B cell (primary cell): ENCODE measurements at places on chromosomes 1 and 21.

- DNase-seq: no peak
- no peak overlapping the region for H3K4me3 ChIP-seq
- H3K27ac ChIP-seq: no peak overlapping the region
- H3K36me3 ChIP-seq: no peaks in the 10 kb centered on the region
Measured at GRCh38 chr21:29215709-29216108, 83.0 kb upstream of the BACH1 start.

DNA sequence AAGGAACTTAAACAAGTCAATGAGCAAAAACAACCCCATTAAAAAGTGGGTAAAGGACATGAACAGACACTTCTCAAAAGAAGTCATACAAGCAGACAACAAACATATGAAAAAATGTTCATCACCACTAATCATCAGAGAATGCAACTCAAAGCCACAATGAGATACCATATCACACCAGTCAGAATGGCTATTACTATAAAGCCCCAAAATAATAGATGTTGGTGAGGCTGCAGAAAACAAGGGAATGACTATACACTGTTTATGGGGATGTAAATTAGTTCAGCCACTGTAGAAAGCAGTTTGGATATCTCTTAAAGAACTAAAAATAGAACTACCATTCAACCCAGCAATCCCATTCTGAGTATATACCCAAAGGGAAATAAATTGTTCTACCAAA, 51.2 kb downstream of the MRPL39 start:
- no peak overlapping the region for H3K27ac ChIP-seq
- DNase-seq: no peak
- no peak overlapping the region for H3K4me3 ChIP-seq
- H3K27me3 ChIP-seq: no peaks in the 10 kb centered on the region
- no peaks in the 10 kb centered on the region for H3K36me3 ChIP-seq

DNA sequence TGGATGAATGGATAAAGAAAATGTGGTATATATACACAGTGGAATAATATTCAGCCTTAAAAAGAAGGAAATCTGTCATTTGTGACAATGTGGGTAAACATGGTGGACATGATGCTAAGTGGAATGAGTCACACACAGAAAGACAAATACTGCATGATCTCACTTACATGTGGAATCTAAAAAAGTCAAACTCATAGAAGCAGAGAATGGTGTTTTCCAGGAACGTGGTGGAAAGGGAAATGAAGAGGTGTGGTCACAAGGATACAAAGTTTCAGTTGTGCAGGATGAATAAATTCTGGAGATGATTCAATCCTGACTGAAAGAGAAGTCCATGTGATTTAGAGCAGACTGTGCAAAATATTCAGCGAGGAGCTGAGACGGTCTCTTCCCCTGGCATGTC, 56.6 kb downstream of the RYR2 start:
- no peak overlapping the region for H3K27ac ChIP-seq
- no peak for DNase-seq
- no peaks in the 10 kb centered on the region for H3K36me3 ChIP-seq
- H3K4me3 ChIP-seq: no peak overlapping the region

DNA sequence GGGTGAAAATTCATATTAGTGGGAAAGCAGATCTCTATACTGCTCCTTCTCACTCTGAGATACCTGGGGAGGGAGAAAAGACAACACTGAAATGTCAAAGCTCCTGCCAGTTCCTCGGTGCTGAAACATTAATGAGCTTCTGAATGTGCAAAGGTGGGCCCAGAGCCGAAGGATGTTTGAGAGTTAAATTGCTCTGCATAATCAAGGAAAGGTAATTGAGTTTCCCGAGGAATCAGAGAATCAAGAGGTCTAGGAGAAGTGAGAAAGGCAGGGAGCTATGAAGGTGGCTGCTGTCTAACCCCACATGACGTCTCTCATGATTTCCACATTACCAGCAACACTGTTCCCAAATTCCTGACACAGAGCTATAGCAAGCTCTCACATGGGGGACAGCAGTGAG, 346.7 kb downstream of the SMYD3 start:
- H3K4me1 ChIP-seq: no peaks in the 10 kb centered on the region
- H3K27ac ChIP-seq: no peak overlapping the region
- no peak overlapping the region for H3K4me3 ChIP-seq
- no peaks in the 10 kb centered on the region for H3K36me3 ChIP-seq

- no peak overlapping the region for H3K27ac ChIP-seq
- no peak for DNase-seq
- H3K27me3 ChIP-seq: no peaks in the 10 kb centered on the region
- no peak overlapping the region for H3K4me3 ChIP-seq
- H3K36me3 ChIP-seq: no peaks in the 10 kb centered on the region
Measured at GRCh38 chr1:229102741-229103391, 168.0 kb upstream of the RAB4A start.

DNA sequence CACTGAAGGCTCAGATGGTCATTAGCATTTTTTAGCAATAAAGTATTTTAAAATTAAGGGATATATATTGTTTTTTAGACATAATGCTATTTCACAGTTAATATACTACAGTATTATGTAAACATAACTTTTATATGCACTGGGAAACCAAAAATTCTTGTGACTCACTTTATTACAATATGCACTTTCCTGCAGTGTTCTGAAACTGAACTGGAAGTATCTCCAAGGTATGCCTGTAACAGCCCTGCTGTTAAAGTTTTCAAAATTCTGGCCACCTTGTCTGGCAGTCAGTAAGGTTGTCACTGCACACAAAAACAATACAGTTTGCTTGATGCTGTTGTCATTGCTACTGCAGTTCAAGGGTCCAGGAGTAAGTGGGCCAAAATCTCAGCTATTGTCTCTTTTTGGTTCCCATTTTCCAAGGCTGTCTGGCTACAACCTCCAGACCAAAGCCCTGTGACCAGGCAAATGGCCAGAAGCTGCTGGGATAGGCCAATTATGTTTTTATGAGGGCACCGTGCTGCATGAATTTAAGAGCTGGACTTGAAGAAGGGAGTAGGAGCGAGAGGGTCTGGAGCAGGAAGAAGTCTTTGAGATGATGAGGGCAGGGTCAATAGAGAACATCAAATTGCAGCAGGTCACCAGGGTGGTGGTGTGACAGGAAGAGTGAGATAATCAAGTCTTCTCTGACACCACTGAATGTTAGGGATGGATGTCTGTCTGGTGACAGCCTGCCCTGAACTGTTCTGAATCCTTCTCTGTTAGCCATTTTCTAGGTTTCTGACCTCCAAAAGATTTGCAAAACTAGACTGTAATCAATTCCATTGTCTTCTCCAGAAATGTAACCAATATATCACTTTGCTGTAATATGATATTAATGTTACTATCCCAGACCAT, 82.3 kb upstream of the CACHD1 start:
- no peaks in the 10 kb centered on the region for H3K4me1 ChIP-seq
- no peak for DNase-seq
- no peaks in the 10 kb centered on the region for H3K27me3 ChIP-seq
- H3K27ac ChIP-seq: no peak overlapping the region
- no peaks in the 10 kb centered on the region for H3K36me3 ChIP-seq

- peaks cover 19% of the 10 kb centered on the region for H3K27me3 ChIP-seq
- H3K4me1 ChIP-seq: peaks cover 20% of the 10 kb centered on the region
- DNase-seq: no peak
- H3K4me3 ChIP-seq: no peak overlapping the region
- H3K27ac ChIP-seq: no peak overlapping the region
- H3K36me3 ChIP-seq: no peaks in the 10 kb centered on the region
Measured at GRCh38 chr1:109873278-109874175, 37.1 kb upstream of the CSF1 start.

- H3K4me1 ChIP-seq: no peaks in the 10 kb centered on the region
- H3K27ac ChIP-seq: no peak overlapping the region
- no peaks in the 10 kb centered on the region for H3K36me3 ChIP-seq
Measured at GRCh38 chr1:4573526-4573925, 80.9 kb upstream of the AJAP1 start.

DNA sequence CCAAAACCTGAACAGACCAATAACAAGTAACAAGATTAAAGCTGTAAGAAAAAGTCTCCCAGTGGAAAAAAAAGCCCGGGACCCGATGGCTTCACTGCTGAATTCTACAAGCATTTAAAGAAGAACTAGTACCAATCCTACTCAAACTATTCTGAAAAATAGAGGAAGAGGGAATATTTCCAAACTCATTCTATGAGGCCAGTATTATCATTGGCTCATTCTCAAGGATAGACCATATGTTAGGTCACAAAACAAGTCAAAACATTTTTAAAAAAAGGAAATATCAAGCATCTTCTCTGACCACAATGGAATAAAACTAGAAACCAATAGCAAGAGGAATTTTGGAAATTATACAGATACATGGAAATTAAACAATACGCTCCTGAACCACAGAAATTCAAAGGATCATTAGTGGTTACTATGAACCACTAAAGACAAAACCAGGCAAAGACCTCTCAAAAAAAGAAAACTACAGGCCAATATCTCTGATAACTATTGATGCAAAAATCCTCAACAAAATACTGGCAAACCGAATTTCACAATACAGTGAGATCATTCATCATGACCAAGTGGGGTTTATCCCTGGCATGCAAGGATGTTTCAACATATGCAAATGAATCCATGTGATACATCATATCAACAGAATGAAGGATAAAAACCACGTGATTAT, 13.9 kb upstream of the IL20 start:
- no peak overlapping the region for H3K27ac ChIP-seq
- H3K27me3 ChIP-seq: no peaks in the 10 kb centered on the region
- no peak overlapping the region for H3K4me3 ChIP-seq
- H3K36me3 ChIP-seq: no peaks in the 10 kb centered on the region

GRCh38 chr1:236127045-236127444, 15.3 kb upstream of the GPR137B start:
- no peaks in the 10 kb centered on the region for H3K36me3 ChIP-seq
- H3K4me1 ChIP-seq: no peaks in the 10 kb centered on the region
- no peak overlapping the region for H3K4me3 ChIP-seq
- no peak for DNase-seq
- no peaks in the 10 kb centered on the region for H3K27me3 ChIP-seq
- no peak overlapping the region for H3K27ac ChIP-seq

- no peaks in the 10 kb centered on the region for H3K36me3 ChIP-seq
- no peak overlapping the region for H3K27ac ChIP-seq
- peaks cover 16% of the 10 kb centered on the region for H3K4me1 ChIP-seq
- H3K27me3 ChIP-seq: no peaks in the 10 kb centered on the region
- peak; percentile 26 for DNase-seq
Measured at GRCh38 chr1:11059155-11059967, 457 bp downstream of the SRM start.

GRCh38 chr1:110346690-110347089, 7.5 kb downstream of the RBM15 start:
- H3K36me3 ChIP-seq: peaks cover 5% of the 10 kb centered on the region
- no peaks in the 10 kb centered on the region for H3K27me3 ChIP-seq
- H3K27ac ChIP-seq: peak overlapping the region; percentile 7
- no peak overlapping the region for H3K4me3 ChIP-seq

DNA sequence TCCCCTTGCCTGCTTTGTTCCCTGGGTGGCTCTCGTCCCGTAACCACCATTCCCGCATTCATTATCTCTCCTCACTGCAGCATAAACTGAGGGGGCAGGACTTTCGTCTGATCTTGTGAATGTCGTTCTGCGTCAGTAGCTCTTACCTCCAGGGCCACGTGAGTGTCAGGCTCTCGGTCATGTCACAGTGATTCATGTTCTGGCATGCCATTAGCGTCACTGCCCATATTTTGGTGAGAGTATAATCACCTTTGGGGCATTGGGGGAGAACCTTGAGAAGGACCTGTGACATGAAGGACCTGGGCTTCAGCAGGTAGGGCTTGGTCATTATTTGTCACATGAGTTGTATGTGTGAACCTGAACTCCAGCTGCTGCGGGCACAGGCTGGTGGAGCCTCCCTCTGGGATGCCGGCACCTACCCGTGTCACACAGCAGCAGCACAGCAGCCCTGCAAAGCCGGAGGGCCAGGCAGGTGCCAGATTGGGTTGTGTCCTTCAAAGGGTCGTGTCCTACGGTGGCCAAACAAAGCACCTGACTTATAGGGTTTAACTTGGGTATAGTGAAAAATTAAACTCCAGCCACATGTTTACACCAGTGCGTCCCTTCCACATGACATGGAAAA, 68.5 kb downstream of the BACE2 start:
- no peaks in the 10 kb centered on the region for H3K27me3 ChIP-seq
- no peak overlapping the region for H3K27ac ChIP-seq
- peaks cover 35% of the 10 kb centered on the region for H3K36me3 ChIP-seq
- no peak overlapping the region for H3K4me3 ChIP-seq
- peaks cover 31% of the 10 kb centered on the region for H3K4me1 ChIP-seq

- no peak for DNase-seq
- no peak overlapping the region for H3K27ac ChIP-seq
- H3K36me3 ChIP-seq: no peaks in the 10 kb centered on the region
- H3K4me3 ChIP-seq: no peak overlapping the region
- peaks cover 6% of the 10 kb centered on the region for H3K4me1 ChIP-seq
- no peaks in the 10 kb centered on the region for H3K27me3 ChIP-seq
Measured at GRCh38 chr1:44681905-44682882, 7.7 kb downstream of the ARMH1 start.

GRCh38 chr1:181202986-181203555, 114.6 kb downstream of the IER5 start:
- H3K36me3 ChIP-seq: no peaks in the 10 kb centered on the region
- H3K27me3 ChIP-seq: no peaks in the 10 kb centered on the region

- no peaks in the 10 kb centered on the region for H3K4me1 ChIP-seq
- DNase-seq: no peak
- H3K27me3 ChIP-seq: no peaks in the 10 kb centered on the region
- no peak overlapping the region for H3K27ac ChIP-seq
- H3K4me3 ChIP-seq: no peak overlapping the region
Measured at GRCh38 chr1:101798417-101798816, 198.3 kb downstream of the OLFM3 start.

GRCh38 chr1:67766141-67766978, 66.9 kb downstream of the GNG12 start:
- no peak overlapping the region for H3K4me3 ChIP-seq
- DNase-seq: peak; percentile 55
- H3K36me3 ChIP-seq: no peaks in the 10 kb centered on the region

- no peak overlapping the region for H3K27ac ChIP-seq
- DNase-seq: no peak
- no peaks in the 10 kb centered on the region for H3K27me3 ChIP-seq
- H3K4me3 ChIP-seq: peak overlapping the region; percentile 83
Measured at GRCh38 chr1:150762552-150762951, 3.0 kb downstream of the CTSS start.

GRCh38 chr1:167705250-167705649, 16.5 kb upstream of the MPZL1 start:
- H3K27me3 ChIP-seq: no peaks in the 10 kb centered on the region
- H3K36me3 ChIP-seq: peaks cover 25% of the 10 kb centered on the region
- no peak for DNase-seq
- H3K4me3 ChIP-seq: no peak overlapping the region

- H3K4me1 ChIP-seq: peaks cover 28% of the 10 kb centered on the region
- peak; percentile 85 for DNase-seq
- no peak overlapping the region for H3K4me3 ChIP-seq
- no peaks in the 10 kb centered on the region for H3K27me3 ChIP-seq
Measured at GRCh38 chr1:185566995-185567394, 167.2 kb upstream of the HMCN1 start.

- H3K36me3 ChIP-seq: no peaks in the 10 kb centered on the region
- no peaks in the 10 kb centered on the region for H3K27me3 ChIP-seq
- peaks cover 15% of the 10 kb centered on the region for H3K4me1 ChIP-seq
Measured at GRCh38 chr1:32755810-32756159, 53.2 kb upstream of the SYNC start.
